Pons (tissue), 1 donor: ENCODE measurements at places on chromosomes 3 and 15.

DNA sequence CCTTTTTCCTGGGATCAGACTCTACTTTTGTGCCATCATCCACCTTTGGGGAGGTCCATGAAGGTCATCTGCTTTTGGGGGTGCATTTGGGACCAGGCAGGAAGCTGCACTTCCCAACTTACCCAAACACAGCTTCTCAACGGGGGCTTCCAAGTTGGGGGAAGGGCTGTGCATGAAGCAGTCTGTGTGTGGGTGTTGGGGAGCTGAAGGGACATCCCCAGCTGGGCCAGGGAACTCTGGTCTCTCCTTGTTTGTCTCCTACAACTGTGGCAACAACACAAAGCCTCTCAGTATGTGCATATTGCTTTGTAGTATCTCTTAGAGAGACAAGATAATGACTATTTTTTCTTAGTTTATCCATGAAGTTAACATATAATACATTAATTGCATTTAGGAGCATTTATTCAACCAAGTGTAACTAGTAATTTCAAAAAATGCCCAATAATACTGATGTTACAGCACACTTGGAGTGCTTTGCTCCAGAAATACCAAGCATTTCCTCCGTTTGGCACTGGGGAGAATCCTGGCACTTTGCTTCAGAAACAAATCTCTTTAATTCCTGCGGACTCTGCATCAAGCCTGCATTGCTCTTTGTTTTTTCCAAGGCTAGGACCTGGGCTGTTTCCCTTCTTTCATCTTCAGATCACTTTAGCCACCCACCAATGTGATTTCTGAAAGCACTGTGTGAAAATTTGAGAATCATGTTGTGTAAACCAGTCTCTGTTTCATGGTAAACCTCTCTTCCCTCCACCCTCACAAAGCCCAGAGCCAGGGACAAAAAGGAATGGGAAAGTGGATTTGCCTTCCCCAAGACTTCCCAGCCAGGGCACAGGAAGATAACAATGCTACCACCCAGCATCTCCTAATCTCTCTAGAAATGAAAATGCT, 126.2 kb upstream of the PFN2 start:
- no peak for DNase-seq

DNA sequence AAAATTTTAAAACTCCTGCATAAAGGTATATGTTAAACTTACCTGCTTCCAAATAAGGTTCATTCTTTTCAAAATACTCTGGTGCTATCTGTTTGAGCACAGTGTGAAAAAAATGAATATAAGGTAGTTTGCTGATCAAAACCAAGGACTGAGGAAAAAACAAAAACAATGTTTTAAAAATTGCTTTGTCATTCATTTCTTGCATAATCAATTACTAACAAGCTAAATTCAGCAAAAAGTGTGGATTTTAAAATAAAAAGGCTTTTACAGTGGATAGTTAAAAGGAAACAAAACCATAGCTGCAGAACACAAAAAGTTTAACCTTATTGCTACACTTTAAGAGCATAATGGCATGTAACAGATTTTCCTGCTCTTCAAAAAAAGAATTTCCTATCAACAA, 31.5 kb downstream of the DENND6A start:
- DNase-seq = no peak

- no peak for DNase-seq
Measured at GRCh38 chr3:50208677-50209344, 3.7 kb downstream of the SLC38A3 start.

DNA sequence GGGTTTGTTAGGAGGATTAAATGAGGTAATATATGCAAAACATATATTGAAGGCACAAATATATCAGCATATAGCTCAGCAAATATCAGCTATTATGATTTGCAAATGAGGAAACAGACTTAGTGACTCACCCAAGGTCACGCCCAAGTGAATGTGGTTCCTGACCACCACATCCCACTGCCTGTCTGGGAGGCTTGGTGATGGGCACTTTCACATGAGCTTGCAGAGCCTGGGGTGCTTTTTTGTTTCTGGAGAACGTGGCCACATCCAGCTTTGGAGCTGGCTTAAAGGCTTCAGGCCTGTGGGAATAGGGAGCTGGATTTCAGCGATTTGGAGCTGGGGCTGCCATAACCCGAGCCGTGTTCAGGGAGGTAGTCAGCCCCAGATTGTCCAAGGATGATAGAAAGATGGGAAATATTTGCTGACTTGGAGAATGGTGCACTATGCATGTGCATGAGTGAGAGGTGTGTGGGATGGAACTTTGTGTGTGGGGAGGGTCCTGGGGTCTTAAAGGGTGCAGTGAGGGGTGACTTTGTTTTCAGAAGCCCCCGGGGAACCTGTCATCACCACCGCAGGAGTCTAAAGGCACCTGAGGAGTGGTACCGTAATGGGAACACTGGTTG, 12.0 kb upstream of the FGD5 start:
- no peak for DNase-seq

DNA sequence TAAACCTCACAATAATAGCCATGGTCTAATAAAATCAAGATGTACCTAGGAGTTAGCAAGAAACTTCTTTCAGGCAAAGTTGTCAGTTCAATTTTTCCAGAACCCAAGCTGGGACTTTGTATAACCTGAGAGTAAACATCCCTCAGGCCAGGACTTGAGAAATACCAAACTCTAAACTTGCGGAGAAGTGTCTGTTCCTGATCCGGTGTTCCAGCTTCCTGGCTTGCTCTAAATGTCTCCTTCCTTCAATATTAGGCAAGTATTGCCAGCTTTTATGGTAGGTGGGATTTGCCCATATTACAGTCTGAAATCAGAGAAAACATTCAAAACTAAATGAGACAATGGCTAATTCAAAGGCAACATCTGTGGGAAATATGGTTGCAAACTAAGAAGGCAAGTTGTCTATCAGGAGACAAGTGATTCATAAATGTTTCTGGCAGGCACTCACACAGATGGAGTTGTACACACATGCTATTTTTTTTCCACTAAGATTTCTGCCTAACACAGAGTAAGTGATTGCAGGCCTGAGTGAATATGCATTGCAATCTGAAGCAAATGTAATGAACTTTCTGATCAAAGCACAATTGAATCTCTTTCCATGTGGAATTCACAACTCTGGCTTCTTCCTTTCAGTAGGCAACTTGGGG, 88.3 kb upstream of the COL8A1 start:
- no peak for DNase-seq

- no peak for DNase-seq
Measured at GRCh38 chr3:12229896-12230295, 59.0 kb upstream of the PPARG start.

- no peak for DNase-seq
Measured at GRCh38 chr3:124652009-124652408, 78.2 kb upstream of the UMPS start.

DNA sequence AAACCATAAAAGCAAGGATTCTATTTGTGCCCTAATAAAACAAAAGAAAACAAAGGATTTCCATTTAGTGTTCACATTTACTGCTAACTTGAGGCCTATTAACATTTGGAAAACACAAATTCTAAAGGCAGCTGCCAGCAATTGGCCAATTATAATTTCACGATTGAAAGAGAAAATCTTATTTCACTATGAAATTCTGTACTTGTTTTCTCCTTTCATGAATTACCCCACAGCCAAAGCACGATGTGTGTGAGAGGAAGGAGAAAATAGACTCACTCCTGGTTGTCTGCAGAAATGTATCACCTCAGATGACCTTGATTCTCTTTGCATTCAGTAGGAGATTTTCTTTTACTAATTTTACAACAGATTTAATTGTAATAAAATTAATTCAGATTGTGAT, 242.8 kb upstream of the GBE1 start:
- no peak for DNase-seq

- no peak for DNase-seq
Measured at GRCh38 chr3:139897759-139898158, 37.2 kb upstream of the CLSTN2 start.

DNA sequence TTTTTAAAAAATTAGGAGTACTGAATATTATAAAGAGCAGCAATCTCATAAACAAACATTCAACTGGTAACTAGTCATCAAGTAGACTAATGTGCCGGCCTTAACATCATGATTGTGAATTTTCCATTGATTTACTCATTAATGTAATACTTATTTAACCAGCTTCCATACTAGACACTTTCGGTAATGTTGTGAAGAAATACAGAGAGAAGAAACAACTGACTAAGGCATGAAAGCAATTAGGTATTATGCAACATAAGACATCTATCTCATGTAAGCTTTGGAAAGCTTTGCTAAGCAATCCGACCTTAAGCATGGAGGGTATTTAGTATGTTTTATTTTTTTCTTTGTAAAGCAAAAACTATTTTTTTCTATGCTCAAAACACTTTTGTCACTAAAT, 108.0 kb downstream of the IL1RAP start:
- DNase-seq = no peak

DNA sequence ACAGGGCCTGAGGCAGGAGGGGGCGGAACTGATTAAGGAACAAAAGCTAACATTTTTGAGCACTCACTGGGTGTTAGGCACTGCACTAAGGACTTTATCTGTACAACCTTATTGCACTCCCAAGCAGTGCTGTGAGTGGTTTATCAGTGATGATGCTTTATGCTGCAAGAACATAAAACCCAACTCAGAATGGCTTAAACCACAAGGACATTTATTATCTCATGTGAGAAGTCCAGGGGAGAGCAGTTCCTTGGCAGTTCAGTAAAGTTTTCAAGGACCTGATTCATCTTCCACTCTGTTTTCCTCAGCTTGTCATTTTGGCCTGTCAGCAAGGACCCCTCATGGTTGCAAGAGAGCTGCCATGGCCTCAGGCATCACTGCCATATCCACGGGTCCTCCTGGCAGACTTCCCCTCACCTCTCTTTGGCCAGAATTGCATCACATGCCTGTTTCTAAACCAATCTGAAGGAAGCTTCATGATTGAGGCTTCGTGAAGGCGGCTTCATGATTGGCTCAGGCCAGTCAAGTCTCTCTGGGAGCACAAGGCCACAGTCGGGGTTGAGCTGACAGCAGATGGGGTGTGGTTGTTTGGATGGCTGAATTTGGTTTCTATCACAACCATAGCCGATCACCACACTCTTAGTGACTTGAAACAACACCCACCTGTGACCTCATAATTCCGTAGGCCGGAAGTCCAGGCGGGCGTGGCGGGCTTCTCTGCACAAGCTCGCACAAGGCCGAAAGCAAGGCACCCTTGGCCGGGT, 15.8 kb downstream of the EFCC1 start:
- DNase-seq = no peak

DNA sequence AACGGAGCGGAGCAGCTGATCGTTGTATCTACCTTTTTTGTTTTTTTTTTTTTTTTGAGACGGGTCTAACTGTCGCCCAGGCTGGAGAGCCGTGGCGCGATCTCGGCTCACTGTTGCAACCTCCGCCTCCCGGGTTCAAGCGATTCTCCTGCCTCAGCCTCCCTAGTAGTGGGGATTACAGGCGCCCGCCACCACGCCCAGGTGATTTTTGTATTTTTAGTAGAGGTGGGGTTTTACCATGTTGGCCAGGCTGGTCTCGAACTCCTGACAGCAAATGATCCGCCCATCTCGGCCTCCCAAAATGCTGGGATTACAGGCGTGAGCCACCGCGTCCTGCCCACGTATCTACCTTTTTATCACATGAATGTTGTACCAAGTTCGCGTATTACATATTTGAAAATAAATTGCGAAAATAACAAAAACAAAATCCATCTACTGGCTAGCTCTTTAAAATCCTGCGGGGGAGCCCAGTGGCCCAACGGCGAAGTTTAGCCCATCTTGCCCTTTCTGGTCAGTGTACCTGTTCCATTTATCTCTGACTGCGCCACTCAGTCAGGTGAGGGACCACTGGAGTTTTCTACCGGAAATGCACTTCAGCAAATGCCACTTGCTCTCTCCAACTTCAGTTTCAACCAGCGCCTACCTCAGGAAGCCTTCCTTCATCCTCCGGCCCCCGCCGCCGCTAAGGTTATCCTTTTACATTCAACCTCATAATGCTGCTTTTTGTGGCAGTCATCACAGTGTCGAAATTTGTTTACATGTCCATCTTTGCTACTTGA, 1.2 kb upstream of the EIF3J start:
- peak; percentile 42 for DNase-seq

DNA sequence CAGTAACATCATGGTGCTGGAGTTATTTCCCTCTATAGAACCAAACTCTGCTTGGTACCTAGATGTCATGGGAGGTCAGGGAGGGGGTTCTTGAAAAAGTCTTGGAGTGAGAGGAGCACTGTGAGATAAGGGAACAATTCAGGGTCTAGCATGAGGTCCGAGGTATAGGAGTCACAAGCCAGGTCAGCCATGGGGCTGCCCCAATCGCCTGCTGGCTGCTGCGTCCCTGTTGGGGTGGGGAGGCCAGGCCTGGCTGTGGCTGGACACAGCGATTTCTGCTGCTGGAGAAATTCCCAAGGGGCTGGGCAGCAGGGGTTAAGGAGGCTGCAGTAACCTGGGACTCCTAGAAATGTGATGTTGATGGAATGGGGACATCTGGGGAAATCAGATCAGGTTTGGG, 44.9 kb downstream of the SUSD5 start:
- DNase-seq = no peak

GRCh38 chr3:188589771-188590170, 435.8 kb downstream of the LPP start:
- no peak for DNase-seq

DNA sequence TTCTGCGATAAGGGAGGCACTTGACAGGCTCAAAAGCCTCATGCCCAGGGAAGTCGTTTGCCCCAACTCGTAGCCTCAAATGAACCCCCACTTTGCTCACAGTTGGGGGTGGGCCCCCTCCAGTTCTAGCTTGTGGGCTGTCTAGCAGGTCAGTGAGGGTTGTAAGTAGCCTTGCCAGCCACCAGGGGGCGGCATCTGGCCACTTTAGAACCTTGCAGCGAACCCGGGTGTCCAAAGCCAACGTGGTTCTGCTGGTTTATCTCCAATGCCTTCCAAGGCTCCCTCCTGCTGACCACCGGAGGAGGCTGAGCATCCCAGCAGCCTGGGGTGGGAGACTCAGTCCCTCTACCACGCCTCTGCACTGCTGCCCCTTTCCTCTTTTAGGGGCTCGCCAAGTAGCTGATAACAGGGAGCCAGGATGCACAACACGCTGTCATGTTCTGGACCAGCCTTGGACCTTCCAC, 9.2 kb upstream of the RBSN start:
- DNase-seq = peak; percentile 80

DNA sequence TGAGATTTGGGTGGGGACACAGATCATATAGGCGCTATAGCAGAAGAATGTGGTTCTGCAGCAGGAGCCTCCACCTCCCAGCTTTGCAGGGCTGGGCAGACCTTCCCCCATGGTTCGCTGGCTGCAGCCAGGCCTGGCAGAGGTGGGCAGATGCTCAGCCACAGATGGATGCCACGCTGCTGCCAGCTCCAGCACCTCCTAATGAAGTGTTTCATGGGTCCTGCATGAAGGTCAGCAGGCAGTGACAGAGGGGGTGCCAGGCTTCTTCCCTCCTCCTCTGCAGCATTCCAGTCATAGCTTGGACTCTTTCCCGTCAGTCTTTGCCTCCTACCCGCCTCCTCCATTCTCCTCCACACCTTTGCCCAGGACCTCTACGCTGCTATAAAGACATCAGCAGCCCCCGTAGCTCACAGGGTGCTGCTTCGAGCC, 85.9 kb downstream of the SLCO3A1 start:
- no peak for DNase-seq

DNA sequence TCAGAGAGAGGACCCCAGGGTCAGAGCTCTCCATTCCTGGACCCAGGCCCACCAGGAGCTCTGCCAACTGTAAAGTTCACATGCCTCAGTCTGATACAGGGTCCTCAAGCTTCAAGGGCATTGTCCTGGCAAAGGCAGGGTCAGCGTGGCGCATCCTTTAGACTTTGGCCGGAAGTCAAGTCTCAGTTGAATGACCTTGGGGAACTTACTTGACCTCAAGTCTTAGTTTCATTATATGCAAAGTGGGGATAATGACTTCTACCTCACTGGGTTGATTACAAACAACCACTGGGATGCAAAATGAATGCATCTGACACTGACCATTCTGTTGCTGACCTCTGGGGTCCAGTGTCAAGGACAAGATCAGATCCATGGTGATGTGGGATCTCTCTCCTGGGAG, 70.6 kb upstream of the CTSH start:
- DNase-seq = no peak
